Astrocyte (in vitro differentiated cells and primary cell): ENCODE measurements at places on chromosomes 7 and 10. TPM values are rescaled to one million over a fixed set of nuclear protein-coding genes. Genes with fewer than 3 reads are reported as not detected.

CUTC gene
- total RNA-seq: 10.3 and 11.6 TPM in 2 replicates

DNA sequence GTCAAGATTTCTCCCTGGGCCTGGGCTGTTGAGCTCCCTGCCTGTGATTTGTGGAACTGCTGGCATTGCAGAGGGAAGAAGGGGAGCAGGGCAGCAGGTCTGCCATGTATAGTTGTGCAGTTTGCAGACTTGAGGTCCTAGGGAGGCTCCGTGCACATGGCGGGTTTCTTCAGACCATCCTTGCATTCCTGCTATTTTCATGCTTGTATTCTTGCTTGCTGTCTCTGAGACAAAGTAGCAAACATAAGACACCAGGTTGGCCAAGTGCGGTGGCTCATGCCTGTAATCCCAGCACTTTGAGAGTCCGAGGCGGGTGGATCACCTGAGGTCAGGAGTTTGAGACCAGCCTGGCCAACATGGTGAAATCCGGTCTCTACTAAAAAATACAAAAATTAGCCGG is 61.1 kb downstream of the NPTX2 start:
- no peak overlapping the region for H3K27ac ChIP-seq
- no peak overlapping the region for H3K4me3 ChIP-seq
- DNase-seq: no peak
- H3K4me1 ChIP-seq: no peaks in the 10 kb centered on the region

SLC16A9 gene
- total RNA-seq: 3.4 and 4.4 TPM in 2 replicates

DNA sequence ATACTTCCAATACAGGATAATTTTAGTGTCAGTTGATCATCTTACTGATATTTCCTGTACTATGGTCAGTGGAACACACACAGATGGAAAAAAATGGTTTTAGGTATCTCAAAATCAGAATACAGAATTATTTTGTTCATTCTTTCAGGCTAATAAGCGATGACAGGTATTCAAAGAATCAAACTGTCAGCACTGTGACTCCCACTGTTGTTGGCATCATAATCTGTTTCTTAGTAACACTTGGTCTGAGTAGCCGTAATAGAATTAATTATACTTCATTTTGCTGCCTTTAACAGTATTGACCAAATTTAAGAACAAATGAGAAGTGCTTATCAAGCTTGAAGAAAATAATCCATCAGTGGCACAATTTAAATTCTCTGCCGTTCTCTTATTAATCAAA is 215.0 kb downstream of the SKAP2 start:
- H3K36me3 ChIP-seq: no peaks in the 10 kb centered on the region
- H3K27me3 ChIP-seq: no peaks in the 10 kb centered on the region
- no peak overlapping the region for H3K27ac ChIP-seq

DNA sequence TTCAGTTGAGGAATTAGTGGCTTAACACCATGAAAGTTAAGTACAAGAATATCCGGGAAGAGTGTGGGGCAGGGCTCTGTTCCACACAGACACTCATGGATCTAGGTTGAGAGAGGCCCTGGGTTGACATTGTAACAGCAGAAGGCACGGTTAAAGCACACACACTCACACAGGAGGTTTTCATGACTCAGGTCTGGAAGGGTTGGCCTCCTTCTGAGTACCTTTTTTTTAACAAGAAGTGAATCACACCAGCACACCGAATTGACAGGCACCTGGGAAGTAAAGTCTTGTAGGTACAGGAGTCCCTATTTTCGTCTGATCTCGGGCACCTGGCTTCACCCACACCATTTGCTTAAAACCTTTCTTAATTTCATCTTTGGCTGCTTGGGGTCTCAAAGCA is 509.4 kb upstream of the ADARB2 start:
- no peak overlapping the region for H3K27ac ChIP-seq
- no peaks in the 10 kb centered on the region for H3K36me3 ChIP-seq
- no peaks in the 10 kb centered on the region for H3K4me1 ChIP-seq
- no peak for DNase-seq

DNA sequence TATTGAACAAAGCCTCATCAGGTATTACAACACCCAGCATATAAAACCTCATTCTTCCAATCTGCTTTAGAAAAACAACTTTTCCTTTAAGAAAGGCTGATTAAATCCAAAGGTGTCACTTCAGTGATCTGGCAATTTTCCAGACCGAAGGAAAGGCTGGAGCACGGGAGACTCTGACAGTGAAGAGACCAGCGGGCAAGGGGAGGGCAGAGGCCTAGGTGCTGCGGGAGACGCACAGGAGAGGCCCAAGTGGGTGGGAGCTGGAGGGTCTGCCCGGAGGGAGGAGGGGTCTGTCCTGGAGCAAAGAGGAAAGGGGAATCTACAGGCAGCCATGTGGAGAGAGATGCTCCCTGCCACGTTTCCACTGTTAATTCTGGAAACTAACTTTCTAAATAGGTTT is 24.3 kb upstream of the PPP2R2D start:
- no peaks in the 10 kb centered on the region for H3K4me1 ChIP-seq
- H3K27me3 ChIP-seq: peaks cover 2% of the 10 kb centered on the region
- no peak overlapping the region for H3K27ac ChIP-seq
- no peaks in the 10 kb centered on the region for H3K36me3 ChIP-seq

TMEM225B gene
- total RNA-seq: 0.23 and 0.43 TPM in 2 replicates

EN2 gene
- total RNA-seq: not detected in 2 replicates

DNA sequence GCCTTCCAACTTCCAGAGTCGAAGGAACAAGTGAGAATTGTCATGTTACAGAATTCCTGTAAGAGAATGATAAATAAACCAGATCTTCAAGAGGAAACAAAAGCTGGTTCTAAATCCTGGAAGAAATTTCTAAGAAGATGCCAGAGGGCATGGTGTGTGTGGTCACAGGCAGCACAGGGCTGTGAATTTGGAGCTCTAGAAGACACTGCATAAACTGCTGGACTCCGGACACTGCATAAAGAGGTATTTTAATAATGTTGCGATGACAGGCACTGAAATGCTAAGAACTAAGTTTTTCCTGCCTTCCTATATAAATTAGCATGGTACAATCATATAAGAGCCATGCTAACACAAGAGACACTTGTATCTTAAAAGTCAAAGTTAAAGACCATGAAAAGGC is 86.0 kb downstream of the LARP4B start:
- no peaks in the 10 kb centered on the region for H3K27me3 ChIP-seq
- H3K4me3 ChIP-seq: no peak overlapping the region
- H3K36me3 ChIP-seq: peaks cover 16% of the 10 kb centered on the region
- no peak for DNase-seq
- no peak overlapping the region for H3K27ac ChIP-seq

DNA sequence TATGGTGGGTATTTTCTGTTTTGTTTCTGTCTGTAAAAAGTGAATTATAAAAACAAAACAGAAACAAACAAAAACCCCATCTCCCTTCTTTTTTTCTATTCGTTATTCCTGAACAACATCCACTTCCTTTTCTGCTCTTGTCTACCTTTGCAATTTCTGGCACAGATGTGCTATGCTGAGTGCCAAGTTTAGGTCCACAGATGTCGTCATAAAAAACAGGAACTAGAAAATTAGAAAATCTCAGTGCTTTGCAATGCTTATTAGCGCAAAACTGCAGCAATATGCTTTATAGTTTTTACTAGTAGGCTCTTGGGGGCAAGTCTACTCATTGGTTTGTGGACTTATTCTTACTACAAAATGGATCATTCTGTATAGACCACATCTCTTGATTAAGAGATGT is 94.2 kb upstream of the PRKCQ start:
- no peak overlapping the region for H3K27ac ChIP-seq
- no peak for DNase-seq
- H3K4me3 ChIP-seq: no peak overlapping the region
- H3K4me1 ChIP-seq: no peaks in the 10 kb centered on the region

DNA sequence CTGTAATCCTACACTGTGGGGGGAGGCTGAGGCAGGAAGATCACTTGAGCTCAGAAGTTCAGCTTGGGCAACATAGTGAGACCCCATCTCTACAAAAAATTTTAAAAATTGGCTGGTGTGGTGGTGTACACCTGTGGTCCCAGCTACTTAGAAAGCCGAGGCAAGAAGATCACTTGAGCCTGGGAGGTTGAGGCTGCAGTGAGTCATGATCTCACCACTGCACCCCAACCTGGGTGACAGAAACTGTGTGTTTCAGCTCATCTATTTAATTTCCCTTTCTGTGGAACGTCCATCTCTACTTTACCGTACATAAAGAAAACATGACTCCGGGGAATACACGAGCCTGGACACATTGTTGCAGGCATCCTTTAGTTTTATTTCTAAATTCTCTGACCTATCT is 354.6 kb upstream of the PLXDC2 start:
- no peak overlapping the region for H3K27ac ChIP-seq
- H3K36me3 ChIP-seq: no peaks in the 10 kb centered on the region
- DNase-seq: no peak
- no peak overlapping the region for H3K4me3 ChIP-seq
- H3K4me1 ChIP-seq: no peaks in the 10 kb centered on the region
- H3K27me3 ChIP-seq: no peaks in the 10 kb centered on the region

DNA sequence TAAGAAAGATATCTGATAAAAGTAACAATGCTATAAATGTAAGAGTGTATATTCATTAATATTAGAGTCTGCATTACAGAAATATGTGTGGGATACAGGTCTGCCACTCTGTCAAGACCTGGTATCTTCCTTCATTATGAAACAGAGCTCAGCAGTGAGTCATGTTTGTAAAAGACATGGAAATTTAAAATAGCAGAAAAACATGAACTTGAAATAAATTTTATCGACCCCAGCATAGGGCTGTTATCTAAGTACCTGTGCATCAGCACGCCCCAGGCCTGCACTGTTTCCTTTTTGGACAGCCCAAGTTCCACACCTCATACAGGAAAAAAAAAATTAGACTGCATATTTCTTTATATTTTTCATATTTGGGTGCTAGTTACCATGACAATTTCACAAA is 58.0 kb upstream of the ZPBP start:
- no peaks in the 10 kb centered on the region for H3K36me3 ChIP-seq
- no peak for DNase-seq
- H3K27ac ChIP-seq: no peak overlapping the region
- H3K4me3 ChIP-seq: no peak overlapping the region
- H3K4me1 ChIP-seq: no peaks in the 10 kb centered on the region
- H3K27me3 ChIP-seq: no peaks in the 10 kb centered on the region

DNA sequence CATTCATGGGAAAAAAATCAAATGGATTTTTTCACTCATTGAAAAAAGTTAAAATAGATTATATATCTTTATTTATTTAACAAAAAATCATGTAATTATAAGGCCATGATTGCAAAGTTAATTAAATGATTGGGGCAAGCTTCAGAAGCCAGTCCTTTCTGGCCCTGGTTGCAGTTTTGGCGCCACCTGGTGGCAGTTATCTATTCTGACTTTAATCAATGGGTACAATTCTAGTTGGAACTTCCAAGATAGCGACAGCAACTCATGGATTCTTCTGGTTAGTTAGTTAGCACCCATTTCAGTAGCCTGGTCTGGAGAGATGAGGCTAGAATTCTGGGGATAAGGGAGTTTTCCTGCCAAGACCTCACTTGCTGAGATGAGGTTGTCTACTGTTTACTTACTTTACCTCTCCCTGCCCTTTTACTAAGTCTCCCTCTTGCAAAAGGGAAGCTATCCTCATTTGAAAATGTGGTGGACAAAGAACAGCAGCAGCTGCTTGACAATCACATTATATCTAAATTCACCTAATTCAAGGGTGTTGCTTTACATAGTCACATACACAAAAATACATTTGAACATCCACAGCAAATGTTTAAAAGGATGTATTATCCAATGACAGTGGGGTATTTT is 42.3 kb downstream of the NOC3L start:
- H3K27ac ChIP-seq: no peak overlapping the region
- H3K27me3 ChIP-seq: no peaks in the 10 kb centered on the region
- peaks cover 3% of the 10 kb centered on the region for H3K4me1 ChIP-seq

SEMA3A gene
- 22.0 and 31.3 TPM in 2 replicates for total RNA-seq

GRCh38 chr7:46054272-46054671 is 133.2 kb upstream of the IGFBP3 start:
- H3K27me3 ChIP-seq: no peaks in the 10 kb centered on the region
- no peak overlapping the region for H3K4me3 ChIP-seq
- DNase-seq: no peak
- no peaks in the 10 kb centered on the region for H3K36me3 ChIP-seq

- H3K36me3 ChIP-seq: no peaks in the 10 kb centered on the region
- H3K27me3 ChIP-seq: peaks cover 94% of the 10 kb centered on the region
- H3K27ac ChIP-seq: no peak overlapping the region
- H3K4me3 ChIP-seq: no peak overlapping the region
- H3K4me1 ChIP-seq: no peaks in the 10 kb centered on the region
Measured at GRCh38 chr7:27164367-27165088, 809 bp downstream of the HOXA9 start.

DNA sequence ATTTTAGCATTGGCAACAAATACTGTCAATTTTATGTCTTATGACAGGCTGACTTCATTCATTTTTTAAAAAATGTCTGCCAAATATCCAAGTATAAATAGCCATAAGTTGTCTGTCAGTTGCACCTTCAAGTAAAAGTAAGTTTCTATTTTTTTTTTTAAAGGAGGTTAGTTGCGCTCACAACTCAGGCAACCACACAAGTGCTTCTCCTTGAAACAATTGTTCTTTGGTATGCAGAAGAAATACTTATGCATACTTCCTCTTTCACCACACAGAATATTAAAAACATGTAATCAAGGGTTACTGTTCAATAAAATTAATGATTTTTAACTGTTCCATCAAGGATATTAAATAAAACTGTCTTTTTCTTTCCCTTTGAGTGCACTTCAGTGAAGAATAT is 97.9 kb downstream of the RTKN2 start:
- no peak overlapping the region for H3K4me3 ChIP-seq
- H3K27ac ChIP-seq: no peak overlapping the region
- DNase-seq: no peak
- no peaks in the 10 kb centered on the region for H3K36me3 ChIP-seq
- no peaks in the 10 kb centered on the region for H3K27me3 ChIP-seq

DNA sequence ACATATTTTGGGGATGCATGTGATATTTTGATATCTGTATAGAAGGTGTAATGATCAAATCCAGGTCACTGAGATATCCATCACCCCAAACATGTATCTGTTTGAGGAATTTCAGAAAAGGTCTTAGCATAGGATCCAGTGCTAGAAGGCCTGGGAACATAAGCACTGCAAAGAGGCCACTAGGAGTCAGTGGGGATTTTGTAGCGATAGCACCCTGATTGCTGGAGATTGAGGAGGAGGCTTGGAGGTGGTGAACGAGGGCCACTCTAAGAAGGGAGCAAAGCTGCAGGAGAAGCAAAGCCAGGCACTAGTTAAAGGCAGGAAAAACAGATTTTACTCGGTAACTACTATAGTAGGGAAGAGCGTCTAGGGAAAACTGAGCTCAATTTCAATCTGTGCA is 324.0 kb downstream of the LHFPL3 start:
- H3K36me3 ChIP-seq: no peaks in the 10 kb centered on the region
- no peaks in the 10 kb centered on the region for H3K4me1 ChIP-seq
- H3K27me3 ChIP-seq: no peaks in the 10 kb centered on the region
- no peak overlapping the region for H3K27ac ChIP-seq
- no peak for DNase-seq

DNA sequence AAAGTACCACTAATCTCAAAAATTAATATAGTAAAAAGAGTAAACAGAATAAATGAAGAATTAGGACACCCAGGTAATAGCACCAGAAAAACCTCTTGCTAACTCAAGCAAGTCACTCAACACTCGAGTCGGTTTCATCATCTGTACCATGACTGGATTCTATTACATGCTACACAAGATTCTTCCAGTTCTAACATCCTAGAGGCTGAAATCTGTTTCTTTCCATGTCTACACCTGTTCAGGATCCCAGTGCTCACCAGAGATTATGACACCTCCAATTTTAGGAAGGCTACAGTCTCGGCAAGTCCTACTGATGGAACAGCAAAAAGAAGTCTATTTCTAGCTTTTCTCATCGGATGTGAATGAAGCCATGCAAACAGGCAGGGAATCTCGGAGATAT is 95.3 kb upstream of the ANK3 start:
- no peak overlapping the region for H3K4me3 ChIP-seq
- H3K27ac ChIP-seq: no peak overlapping the region
- no peak for DNase-seq
